ENCODE measurements at places on chromosomes 12 and 14.

- no peak for DNase-seq
Measured at GRCh38 chr14:37061697-37062096, 110.7 kb downstream of the SLC25A21 start.

DNA sequence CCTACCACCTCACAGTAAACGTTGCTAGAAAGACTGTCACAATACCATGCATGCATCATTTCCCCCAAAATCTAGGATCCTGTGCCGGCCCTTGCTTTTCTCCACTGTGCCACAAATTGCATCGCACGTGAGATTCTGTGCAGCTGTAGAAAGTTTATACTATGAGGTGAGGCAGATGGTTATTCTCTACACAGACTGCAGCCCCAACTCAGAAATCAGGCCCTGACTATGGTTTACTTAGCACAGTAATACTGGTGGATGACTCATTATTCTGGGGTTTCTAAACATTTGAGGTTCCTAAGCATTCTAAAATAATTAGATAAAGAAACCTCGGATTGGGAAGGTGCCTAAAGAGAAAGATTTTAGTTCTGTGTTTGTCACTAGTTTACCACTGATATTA is 163.8 kb upstream of the CCDC198 start:
- no peak for DNase-seq

DNA sequence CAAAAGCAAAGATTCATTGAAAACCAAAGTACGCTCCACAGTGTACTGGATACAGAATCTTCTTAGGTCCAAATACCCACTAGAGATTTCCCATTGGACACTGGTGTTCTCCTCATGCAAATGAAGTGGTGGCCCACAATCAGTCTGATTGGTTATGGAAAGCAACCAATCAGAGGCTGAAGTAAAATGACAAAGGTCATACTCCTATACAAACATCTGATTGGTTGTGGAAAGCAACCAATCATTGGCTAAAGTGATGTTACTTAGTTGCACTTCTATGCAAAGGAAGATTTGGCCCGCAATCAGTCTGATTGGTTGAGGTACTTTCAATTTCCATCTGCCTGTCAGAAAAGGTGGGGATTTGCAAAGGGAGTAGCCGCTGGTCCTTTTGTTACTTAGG is 1.3 kb upstream of the WASHC3 start:
- DNase-seq, result no peak

- DNase-seq, result no peak
Measured at GRCh38 chr12:86623267-86623666, 367.1 kb upstream of the MGAT4C start.

GRCh38 chr12:90854136-90854689 is 100.8 kb downstream of the CCER1 start:
- DNase-seq, result peak; percentile 61
